Upper lobe of right lung (tissue), 1 donor: ENCODE measurements at places on chromosomes 7 and 10. TPM values are rescaled to one million over a fixed set of nuclear protein-coding genes. Genes with fewer than 3 reads are reported as not detected.

The NRAP gene
- total RNA-seq: 0.06 TPM

The ACSM6 gene
- not detected for total RNA-seq

The EMX2 gene
- not detected for total RNA-seq

DNA sequence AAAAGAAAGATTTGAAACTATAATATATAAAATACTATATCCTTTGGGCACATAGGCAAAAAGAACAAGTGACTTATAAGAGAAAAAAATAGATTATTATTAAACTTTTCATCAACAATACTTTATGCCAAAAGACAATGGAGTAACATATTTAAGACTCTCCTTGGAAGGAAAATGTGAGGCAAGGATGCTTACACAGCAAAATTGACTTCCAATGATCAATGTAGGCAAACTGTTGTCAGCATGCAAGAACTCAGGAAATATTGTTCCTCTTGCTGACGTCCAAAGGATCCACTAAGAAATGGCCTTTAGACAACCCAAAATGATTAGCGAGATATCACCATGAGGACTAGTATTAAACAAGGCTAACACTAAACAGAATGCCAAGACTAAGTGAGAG lies 22.9 kb upstream of the LMOD2 start:
- DNase-seq: no peak

DNA sequence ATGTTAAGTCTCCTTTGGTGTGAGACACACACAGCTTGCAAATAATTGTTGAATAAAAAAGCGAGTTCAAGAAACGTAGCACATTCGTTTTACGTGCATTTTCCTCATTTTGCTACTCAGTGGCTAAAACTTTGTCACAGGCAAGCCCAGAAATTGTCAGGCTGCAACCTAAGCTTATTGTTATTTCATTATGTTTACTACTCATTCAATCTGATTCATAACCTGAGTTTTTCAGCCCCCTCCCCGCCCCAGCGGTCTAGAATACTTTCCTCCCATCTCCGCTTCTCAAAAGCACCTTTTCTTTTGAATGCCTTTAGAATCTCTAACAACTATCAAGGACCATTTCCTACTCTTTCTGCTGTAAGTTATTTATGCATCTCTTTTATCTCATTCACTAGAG lies 1.1 kb downstream of the FAM133B start:
- no peak for DNase-seq

DNA sequence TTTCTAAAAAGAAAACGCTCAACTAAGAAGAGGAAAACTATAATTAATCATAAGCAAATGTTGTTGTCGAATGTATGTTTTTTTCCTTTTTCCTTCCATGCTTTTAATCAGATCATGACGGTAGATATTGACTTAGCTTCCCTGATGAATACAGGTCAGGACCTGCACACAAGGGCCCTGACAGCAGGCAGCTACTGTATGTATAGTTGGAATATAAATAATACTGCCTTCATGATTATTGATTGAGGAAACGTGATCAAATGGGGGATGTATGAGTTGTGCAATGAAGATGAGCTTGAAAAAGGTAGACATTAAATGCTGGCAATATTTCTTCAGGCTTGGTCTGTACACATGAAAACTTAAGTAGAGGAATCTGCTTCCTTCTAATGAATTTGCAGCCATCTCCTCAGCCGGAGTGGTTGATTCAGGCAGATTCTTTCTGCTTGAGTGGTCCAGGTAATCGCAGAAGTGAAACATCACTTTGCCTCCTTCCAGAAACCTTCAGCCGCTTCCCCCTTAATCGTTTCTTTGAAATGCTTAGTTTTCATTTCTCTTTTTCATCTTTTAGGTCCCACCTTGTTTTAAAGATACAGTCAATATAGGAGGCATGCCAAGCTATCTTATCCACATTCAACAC lies 656.5 kb downstream of the SDK1 start:
- no peak for DNase-seq

DNA sequence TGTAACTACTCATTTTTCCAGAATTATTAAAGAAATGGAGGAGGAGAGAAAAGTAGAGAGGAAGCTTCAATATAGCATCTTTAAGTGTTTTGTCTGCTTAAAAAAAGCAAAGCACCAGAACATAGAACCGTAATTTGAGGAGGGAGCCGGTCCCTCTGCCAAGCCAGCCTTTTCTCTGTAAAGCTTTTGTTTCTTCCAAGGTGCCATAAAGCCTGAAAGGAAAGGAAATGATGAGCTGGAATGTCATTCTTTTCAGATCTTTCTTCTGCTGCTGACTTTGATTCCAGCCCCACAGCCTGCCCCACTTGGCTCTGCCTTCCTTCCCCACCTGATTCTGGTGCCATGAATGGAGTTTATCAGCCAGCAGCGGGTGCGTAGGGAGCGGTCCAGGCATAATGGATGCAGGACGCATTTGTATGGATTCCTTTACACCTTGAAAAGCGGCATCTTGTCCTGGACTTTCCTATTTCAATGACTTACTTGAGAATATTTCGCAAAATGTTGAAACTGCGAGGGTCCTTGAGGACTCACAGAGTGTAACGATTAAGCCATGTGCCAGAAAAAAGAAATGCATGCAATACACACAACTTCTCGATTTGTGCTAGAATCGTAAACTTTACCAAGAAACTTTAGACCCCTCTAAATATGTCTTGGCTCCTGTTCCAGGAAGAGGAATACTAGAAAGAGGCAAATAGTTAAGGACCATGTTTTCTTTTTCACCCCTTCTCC lies 569.5 kb upstream of the MGMT start:
- DNase-seq: no peak

GRCh38 chr10:21832821-21833130 lies 170.8 kb downstream of the DNAJC1 start:
- DNase-seq: no peak

DNA sequence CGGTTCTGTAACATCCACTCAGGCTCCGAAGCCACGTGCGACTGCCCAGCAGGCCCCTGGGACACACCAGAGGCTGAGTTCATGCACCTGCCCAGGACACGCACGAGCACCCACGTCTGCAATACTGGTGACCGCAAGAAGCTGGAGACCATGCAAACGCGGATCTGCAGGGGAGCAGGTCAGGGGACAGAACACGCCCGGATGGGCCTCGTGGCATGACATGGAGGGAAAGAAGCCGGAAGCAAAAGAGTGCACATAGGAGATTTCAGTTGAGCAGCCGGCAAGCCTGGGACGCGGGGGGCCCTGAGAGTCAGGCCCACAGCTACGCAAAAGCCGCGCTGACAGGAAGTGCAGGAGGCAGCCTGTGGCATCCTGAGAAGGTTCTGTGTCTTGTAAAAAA lies 73.7 kb downstream of the FOXL3 start:
- DNase-seq: peak; percentile 54

DNA sequence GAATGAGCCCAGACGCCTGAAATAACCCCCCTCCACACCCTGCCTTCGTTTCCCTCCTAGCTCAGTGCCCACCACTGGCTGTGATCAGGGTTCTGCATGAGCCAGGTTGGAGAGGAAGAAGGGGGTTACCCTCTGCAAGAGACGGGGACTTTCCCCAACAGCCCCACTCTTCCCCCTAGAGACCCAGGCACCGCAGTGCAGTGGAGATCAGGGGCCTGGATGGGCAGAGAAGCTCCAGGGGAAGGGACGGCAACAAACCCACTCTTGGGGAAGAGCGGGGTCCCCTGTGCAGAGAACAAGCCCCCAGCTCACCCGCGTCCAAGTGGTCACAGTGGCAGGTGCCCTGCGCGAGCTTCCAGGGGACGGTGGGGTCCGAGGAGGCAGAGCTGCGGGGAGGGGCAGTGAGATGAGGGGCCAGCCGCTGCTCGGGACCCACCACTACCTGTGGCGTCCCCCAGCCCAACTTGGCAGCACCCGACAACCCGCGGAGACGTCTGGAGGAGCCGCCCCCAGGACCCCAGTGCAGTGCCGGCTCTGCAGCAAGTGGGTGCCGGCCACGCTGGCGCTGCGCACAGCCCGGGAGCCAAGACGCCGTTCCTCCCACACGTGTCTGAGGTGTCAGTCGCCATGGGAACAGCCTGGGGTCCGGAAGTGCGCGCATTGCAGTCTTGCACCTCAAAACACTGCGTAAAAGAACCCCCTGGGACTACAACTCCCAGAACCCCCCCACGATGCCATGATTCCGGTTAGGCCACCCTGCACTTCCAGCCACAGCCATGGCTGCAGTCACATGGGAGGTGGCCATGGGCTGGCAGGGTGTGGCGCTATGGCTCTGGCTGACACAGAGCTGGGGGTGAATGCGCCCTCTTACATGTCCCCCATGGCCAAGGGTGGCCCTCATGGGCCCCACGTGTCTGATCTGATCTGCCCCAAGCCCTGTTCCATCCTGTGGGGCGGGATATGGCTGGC lies 45.8 kb upstream of the WIPI2 start:
- no peak for DNase-seq

GRCh38 chr10:26773633-26774032 lies 76.1 kb downstream of the PDSS1 start:
- no peak for DNase-seq
